ENCODE measurements at places on chromosomes 5 and 9. TPM values are rescaled to one million over a fixed set of nuclear protein-coding genes. Genes with fewer than 3 reads are reported as not detected.

ZNF354C gene
- 29.8 TPM for total RNA-seq

GARIN3 gene
- total RNA-seq = not detected

SLC36A2 gene
- total RNA-seq = not detected

SUB1 gene
- total RNA-seq = 789 TPM

IL13 gene
- not detected for total RNA-seq

DNA sequence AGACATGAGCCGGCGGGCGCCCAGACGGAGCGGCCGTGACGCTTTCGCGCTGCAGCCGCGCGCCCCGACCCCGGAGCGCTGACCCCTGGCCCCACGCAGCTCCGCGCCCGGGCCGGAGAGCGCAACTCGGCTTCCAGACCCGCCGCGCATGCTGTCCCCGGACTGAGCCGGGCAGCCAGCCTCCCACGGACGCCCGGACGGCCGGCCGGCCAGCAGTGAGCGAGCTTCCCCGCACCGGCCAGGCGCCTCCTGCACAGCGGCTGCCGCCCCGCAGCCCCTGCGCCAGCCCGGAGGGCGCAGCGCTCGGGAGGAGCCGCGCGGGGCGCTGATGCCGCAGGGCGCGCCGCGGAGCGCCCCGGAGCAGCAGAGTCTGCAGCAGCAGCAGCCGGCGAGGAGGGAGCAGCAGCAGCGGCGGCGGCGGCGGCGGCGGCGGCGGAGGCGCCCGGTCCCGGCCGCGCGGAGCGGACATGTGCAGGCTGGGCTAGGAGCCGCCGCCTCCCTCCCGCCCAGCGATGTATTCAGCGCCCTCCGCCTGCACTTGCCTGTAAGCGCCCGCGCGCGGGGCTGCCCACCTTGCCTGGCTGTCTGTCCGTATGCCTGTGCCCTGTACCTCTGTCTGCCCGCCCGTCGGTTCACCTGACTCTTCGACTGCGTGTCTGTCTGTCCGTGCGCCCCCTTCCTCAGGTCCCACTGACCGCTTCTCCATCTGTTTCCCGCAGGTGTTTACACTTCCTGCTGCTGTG, 412 bp downstream of the FGF18 start:
- H3K36me3 ChIP-seq = no peaks in the 10 kb centered on the region
- no peak overlapping the region for H3K27ac ChIP-seq
- H3K4me3 ChIP-seq = peak overlapping the region; percentile 53
- peaks cover 48% of the 10 kb centered on the region for H3K27me3 ChIP-seq
- H3K4me1 ChIP-seq = peaks cover 22% of the 10 kb centered on the region

- H3K36me3 ChIP-seq = no peaks in the 10 kb centered on the region
- no peak overlapping the region for H3K27ac ChIP-seq
- peaks cover 18% of the 10 kb centered on the region for H3K4me1 ChIP-seq
- no peak overlapping the region for H3K4me3 ChIP-seq
- no peak for DNase-seq
- no peaks in the 10 kb centered on the region for H3K27me3 ChIP-seq
These were observed 12.5 kb upstream of the BTF3 start for GRCh38 chr5:73485715-73486114.

DNA sequence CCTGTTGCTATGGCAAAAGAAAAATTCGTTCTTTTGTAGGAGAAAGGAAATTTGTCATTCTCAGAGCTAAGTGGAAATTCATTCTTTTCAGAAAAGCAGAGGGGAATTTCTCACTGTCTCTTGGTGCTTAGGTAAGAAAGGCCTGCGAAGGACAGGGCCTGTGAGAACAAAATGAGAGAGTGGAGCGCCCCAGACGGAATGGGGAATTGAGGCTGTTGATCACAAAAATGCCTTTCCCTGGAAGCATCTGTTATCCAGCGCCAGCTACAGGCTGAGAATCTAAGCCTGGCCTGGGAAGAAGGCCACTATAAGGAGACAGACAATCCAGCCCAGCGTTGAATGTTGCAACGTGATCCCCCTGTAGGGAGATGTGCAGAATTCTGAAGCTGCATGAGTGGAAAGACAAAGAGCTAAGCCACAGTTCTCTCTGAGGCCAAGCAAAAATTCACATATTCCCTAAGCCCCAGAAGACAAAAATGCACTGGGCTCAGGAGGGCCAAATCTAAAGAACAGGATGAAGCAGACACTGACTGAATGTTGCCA, 44.8 kb upstream of the CLK4 start:
- H3K27ac ChIP-seq = no peak overlapping the region
- no peak overlapping the region for H3K4me3 ChIP-seq
- no peaks in the 10 kb centered on the region for H3K4me1 ChIP-seq
- DNase-seq = peak; percentile 32
- H3K36me3 ChIP-seq = no peaks in the 10 kb centered on the region

GRCh38 chr5:167348251-167348926, 943.1 kb upstream of the WWC1 start:
- H3K27me3 ChIP-seq = no peaks in the 10 kb centered on the region
- no peaks in the 10 kb centered on the region for H3K36me3 ChIP-seq
- no peak overlapping the region for H3K4me3 ChIP-seq

GRCh38 chr5:78819166-78819565, 165.9 kb downstream of the ARSB start:
- no peak overlapping the region for H3K27ac ChIP-seq
- DNase-seq = no peak
- no peaks in the 10 kb centered on the region for H3K36me3 ChIP-seq
- no peak overlapping the region for H3K4me3 ChIP-seq

DNA sequence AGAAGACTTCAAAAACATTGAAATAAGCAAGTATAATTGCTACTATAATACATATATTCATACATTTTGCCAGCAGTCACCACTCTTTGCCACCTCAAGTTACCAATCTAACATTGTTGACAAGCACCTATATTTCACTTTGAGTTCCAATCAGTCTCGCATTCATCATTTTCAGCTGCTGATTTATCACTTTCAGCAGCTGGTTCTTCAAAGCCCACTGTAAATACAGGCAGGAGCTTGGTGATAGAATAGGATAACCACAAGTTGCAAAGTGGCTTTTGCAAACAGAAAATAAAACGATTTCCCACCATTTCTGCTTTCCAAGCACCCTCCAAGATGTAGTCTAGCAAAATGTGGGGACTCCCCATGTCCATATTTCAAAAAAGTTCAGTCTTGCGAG, 114.2 kb upstream of the ITGA1 start:
- H3K27ac ChIP-seq = no peak overlapping the region
- no peaks in the 10 kb centered on the region for H3K27me3 ChIP-seq
- no peak for DNase-seq
- H3K4me1 ChIP-seq = no peaks in the 10 kb centered on the region

DNA sequence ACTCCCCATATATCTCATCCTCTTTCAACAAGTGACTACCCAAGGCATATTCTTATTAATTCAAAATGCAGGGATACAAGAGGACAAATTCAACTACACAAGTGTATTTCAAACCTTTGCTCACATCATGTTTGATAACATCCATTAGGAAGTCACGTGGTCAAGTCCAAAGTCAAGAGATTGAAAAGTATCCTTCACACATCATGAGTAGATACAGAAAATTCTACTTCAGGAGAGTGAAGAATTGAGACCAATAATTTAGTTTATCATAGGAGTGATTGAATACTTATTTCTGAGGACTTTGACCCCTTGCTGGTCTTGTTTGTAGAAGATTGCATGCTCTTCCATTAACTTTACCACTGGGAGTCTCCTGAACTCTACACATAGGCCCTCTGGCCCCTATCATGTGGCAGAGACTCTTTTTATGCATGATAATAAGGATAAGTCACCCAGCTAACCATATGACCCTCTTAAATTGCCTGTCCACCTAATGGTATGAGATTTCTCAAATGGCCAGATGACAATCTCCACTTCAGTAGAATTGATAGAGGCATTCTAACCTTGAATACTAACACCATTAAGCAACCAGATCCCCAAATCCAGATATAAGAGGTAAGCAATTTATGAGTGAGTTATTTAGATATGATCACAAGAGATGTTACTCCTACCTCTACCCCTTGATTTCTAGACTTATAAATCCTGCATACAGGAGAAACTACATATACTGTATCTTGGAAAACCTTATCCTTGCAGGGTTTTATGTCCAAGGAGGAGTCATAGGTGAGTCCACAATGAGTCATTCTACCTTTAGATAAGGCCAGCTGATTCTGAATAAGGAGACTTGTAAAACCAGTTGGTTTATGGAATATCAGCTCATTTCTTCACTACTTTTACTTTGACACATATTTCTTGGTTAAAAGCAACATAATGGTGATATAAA, 26.6 kb upstream of the SLC46A2 start:
- peaks cover 41% of the 10 kb centered on the region for H3K27me3 ChIP-seq
- H3K4me3 ChIP-seq = no peak overlapping the region
- no peak overlapping the region for H3K27ac ChIP-seq
- peaks cover 8% of the 10 kb centered on the region for H3K4me1 ChIP-seq

GRCh38 chr9:125510980-125511379, 196.0 kb downstream of the MAPKAP1 start:
- no peak overlapping the region for H3K27ac ChIP-seq
- peaks cover 31% of the 10 kb centered on the region for H3K4me1 ChIP-seq
- H3K4me3 ChIP-seq = no peak overlapping the region
- no peak for DNase-seq
- no peaks in the 10 kb centered on the region for H3K36me3 ChIP-seq

- no peak overlapping the region for H3K27ac ChIP-seq
- no peaks in the 10 kb centered on the region for H3K36me3 ChIP-seq
- peaks cover 6% of the 10 kb centered on the region for H3K4me1 ChIP-seq
- DNase-seq = peak; percentile 69
These were observed 722 bp downstream of the TBC1D9B start for GRCh38 chr5:179906795-179907555.

- peaks cover 30% of the 10 kb centered on the region for H3K4me1 ChIP-seq
- H3K27ac ChIP-seq = no peak overlapping the region
- no peaks in the 10 kb centered on the region for H3K27me3 ChIP-seq
These were observed 804.8 kb upstream of the ZNF608 start for GRCh38 chr5:125551246-125551645.

GRCh38 chr9:117114768-117115167, 300.1 kb downstream of the ASTN2 start:
- no peaks in the 10 kb centered on the region for H3K27me3 ChIP-seq
- H3K4me1 ChIP-seq = no peaks in the 10 kb centered on the region
- H3K36me3 ChIP-seq = no peaks in the 10 kb centered on the region
- H3K27ac ChIP-seq = no peak overlapping the region
- no peak for DNase-seq

DNA sequence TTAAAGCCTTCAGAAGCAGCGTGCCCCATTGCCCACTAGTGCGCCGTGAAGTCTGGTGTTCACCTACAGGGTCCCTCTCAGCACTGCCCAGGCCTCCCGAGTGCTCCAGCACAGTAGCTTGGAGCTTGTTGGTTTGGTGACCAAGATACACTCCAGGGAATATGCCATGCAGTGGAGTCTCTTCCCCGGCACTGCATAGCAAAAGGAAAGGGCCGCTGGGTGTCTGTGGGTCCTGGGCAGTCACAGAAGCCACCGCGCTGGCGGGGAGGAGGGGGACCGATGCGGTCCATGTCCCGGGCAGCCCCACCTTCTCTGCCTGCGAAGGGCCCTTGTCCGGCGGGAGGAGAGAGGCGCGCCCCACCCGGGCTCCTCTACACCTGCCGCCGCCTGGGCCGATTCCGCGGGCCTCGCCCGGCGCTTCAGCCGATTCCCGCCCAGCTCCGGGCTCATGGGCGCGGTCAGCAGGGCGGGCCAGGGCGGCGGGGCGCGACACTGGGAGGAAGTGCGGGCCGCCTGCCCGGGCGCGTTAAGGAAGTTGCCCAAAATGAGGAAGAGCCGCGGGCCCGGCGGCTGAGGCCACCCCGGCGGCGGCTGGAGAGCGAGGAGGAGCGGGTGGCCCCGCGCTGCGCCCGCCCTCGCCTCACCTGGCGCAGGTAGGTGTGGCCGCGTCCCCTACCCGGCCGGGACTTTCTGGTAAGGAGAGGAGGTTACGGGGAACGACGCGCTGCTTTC, at the start of gene SYK:
Gene SYK, plus strand, starts transcription at position 579 of the 732 bp plus-strand sequence. CDS start 42,080 bp downstream, outside the sequence.
- H3K27me3 ChIP-seq = peaks cover 86% of the 10 kb centered on the region
- peak within 1 kb of the TSS; percentile 56 for H3K4me3 ChIP-seq
- H3K27ac ChIP-seq = no peak within 1 kb of the TSS
- peak; percentile 60 for DNase-seq
- no peaks in the 10 kb centered on the region for H3K36me3 ChIP-seq

DNA sequence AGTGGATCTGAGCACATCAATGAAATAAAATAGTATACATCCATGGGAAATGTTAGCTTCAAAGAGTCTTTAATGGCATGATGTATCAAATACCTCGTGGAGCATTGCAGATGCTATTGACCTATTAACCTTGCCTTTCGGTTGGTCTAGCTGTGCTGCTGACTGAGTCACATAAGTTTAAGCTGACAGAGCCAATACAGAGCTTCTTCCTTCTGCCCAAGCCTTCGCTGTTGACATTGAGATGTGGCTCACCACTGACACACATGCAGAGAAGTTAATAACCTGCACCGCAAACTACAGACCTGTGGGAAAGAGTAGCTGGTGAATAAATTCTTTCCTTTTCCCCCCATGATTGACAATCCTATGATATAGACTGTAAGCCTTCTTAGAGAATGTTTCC, 78.2 kb downstream of the LURAP1L start:
- H3K4me3 ChIP-seq = no peak overlapping the region
- H3K36me3 ChIP-seq = no peaks in the 10 kb centered on the region
- no peaks in the 10 kb centered on the region for H3K27me3 ChIP-seq
- no peak overlapping the region for H3K27ac ChIP-seq

GRCh38 chr5:151612689-151613427, 21.7 kb upstream of the FAT2 start:
- no peak for DNase-seq
- H3K36me3 ChIP-seq = no peaks in the 10 kb centered on the region
- H3K4me3 ChIP-seq = no peak overlapping the region
- no peak overlapping the region for H3K27ac ChIP-seq

- no peak overlapping the region for H3K4me3 ChIP-seq
- no peak overlapping the region for H3K27ac ChIP-seq
- H3K27me3 ChIP-seq = peaks cover 13% of the 10 kb centered on the region
These were observed 6.1 kb upstream of the AP3B1 start for GRCh38 chr5:78300464-78301045.

GRCh38 chr5:124414973-124415372, 331.5 kb downstream of the ZNF608 start:
- no peaks in the 10 kb centered on the region for H3K36me3 ChIP-seq
- no peak overlapping the region for H3K27ac ChIP-seq
- H3K4me1 ChIP-seq = no peaks in the 10 kb centered on the region

DNA sequence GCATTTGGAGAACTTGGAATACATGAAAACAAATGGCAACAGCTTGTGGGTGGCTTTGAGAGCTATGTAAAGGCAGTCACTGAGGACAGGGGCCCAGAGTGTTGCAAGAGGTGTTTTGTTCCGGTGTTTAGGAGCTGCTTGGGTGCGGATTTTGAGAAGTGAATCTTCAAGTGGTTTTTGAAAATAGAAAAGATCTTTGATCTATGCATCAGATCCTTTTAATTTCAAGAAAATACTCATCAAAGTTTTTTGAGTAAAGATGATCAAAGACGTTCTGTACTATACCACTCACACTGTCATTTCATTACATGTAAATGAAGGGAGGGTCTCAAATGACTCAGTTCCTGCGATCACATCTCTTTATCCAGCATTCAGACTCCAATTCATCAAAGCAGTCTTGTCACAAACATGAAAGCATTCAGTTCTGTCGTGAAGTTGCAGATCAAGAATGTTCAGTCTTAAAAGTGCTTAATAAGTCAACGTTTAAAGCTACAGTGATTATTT, 112.5 kb downstream of the WDR41 start:
- H3K27ac ChIP-seq = no peak overlapping the region
- H3K36me3 ChIP-seq = no peaks in the 10 kb centered on the region
- DNase-seq = no peak

GRCh38 chr9:86555661-86556060, 201.5 kb upstream of the TUT7 start:
- H3K27ac ChIP-seq = no peak overlapping the region
- no peak overlapping the region for H3K4me3 ChIP-seq
- H3K36me3 ChIP-seq = no peaks in the 10 kb centered on the region
- H3K4me1 ChIP-seq = peaks cover 9% of the 10 kb centered on the region
- no peak for DNase-seq
